ENCODE measurements at places on chromosomes 5 and 9.

DNA sequence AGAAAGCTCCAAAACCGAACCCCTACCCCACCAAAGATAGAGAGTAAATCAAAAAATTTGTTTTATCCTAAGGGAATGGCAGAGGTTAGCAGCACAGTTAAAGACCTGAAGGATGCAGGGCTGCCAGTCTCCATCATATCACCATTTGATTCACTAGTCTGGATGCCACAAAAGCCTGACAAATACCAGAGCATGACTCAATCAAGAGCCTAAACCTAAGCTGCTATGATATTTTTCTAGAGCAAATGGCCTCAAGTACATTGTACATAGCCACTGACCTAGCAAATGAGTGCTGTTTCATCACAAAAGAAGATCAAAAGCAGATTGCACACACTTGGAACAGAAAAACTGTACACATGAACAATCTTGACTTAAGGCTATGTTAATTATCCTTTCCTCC, 48.0 kb downstream of the DPYSL3 start:
- DNase-seq = no peak

- no peak for DNase-seq
Measured at GRCh38 chr9:9216934-9217333, 1395.9 kb downstream of the PTPRD start.

DNA sequence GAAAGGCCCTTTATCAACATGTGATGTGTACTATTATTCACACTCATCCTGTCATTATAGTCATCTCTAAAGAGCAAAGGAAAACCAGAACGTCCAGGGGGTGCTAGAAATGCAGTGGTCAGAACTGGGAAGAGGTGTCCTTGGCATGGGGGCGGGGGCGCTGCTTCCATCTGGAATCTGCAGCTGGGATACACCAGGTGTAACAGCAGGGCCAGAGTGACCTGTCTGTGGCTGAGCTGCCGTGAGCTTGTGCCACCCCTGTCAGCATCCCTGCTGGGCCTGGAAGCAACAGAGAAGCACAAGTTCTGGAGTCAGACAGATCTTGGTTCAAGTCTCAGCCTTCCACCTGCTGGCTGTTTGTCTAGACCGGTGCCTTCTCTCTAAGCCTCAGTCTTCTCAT, 263.3 kb upstream of the MVB12B start:
- DNase-seq = no peak

- DNase-seq = no peak
Measured at GRCh38 chr5:168118042-168118668, 173.3 kb upstream of the WWC1 start.

DNA sequence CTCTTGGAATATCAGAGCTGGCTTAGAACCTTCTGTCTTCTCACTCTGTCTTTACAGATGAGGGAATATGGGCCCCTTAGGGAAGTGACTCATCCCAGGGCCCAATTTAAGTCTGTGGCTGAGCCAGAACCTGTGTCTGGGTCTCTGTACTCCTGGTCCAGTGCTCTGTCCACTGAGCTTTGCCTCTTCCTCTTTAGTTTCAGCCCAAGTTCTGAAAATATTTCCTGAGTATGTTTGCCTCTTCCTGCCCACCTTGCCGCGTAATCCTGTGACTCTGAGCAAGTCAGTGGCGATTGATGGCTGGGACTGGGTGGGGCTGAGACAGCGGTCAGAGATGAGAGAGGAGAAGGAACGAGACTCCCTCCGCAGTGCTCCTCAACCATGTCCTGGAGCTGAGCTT, 7.8 kb downstream of the IER5L start:
- no peak for DNase-seq

- peak; percentile 47 for DNase-seq
Measured at GRCh38 chr5:121726991-121727390, 124.7 kb upstream of the FTMT start.

DNA sequence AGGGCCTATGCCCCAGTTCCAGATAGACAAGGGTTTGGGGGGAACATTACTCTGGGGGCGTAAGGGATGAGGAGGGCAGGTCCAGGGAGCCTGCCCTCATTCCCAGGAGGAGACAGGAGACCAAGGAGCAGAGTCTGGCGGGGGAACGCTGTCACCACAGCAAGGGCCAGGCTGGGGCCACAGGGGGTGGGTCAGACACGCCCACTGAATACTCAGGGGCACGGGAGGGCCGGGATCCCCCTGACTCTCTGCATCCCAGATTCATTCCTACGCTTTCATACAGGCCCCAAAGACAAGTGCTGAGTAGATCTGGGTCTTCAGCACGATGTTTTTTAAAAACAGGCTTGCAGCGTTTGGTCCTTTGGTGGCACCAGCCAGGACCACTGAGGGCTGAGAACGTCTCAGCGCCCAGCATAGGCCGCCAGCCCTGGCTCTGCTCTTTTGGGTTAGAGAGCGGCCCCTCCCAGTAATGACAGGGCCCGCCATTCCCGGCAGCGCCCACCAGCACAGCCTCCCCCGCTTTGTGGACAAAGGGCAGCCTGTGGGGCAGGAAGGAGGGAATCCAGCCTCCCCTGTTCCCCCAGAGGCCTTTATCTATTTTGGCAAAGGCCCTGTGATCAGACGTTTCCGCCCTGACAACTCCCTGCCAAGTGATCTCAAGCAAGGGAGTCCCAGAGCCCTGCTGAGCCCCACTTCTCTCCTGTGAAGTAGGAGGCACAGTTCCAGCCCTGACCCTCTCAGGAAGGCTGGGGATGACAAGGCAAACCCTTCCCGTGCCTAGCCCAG, 24.9 kb downstream of the NEK6 start:
- no peak for DNase-seq

DNA sequence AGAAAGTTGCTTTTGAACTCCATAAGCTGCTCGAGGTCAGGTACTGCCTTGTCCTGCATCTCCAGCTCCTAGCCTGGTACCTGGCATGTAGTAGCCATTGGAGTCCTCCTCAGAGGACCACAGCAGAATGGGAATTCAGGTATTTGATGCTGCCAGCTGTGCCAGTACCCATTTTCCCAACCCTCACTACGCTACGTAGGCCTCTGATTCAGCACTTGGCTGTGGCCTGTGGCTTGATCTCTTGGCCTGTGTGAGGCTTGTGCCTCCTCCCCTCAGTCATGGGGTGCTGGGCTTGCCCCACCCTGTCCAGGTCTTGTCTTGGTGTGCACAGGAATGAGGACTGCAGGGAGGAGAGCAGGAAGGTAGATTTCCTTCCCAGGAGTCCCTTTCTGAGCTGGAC, 11.8 kb downstream of the OTULIN start:
- no peak for DNase-seq

DNA sequence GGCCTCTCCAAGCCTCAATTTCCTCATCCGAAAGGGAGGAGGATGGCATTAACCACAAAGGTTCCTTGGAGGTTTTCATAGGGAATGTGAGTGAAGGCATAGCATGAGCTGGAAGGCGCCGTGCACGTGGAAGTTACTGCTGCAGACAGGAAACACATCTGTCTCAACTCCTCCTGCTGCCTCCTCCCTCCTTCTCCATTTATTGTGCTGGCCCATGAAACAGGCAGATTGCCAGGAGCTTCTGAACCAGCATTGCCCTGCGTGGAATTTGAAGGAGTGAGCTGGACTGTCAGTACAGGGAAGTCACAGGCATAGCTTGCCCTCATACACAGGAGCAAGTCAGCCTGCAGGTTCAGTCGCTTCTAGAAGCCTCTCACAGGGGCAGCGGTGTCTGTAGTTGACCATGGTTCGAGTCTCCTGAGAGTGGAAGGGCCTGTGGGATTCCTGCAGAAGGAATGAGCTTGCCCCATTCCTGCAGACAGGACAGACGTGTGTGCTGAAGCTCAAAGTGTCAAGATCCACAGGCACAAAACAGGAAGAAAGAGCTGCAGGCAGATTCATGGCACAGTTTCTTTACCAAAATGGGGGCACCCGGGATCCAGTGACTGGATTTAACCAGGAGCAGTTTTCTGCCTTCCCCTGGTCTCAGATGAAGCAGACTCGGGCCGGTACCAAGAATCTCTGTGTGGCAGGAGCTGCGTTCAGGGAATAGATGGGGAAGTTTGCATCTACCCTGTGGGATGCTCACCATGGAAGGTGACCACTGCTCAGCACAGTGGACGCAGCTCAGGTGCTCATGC, 48.7 kb upstream of the CTSL start:
- DNase-seq = no peak

DNA sequence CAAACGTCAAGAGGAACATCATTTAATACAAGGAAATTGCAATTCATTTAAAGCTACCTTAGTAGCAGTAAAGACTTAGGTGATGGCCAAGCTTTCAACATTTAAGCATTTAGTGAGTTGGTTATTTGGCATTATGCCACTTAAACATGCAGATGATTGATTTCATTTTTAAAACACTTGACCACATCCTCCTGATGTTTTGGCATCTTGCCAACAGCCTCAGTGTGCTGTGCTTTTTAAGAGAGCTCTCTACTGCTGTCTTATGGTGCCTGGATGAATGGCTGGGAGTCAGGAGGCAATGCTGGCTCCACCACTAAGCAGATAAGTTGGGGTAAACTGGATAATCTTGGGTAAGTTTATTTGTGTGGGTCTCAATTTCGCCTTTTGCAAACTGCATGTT, 364.5 kb downstream of the MAN2A1 start:
- DNase-seq = peak; percentile 23

DNA sequence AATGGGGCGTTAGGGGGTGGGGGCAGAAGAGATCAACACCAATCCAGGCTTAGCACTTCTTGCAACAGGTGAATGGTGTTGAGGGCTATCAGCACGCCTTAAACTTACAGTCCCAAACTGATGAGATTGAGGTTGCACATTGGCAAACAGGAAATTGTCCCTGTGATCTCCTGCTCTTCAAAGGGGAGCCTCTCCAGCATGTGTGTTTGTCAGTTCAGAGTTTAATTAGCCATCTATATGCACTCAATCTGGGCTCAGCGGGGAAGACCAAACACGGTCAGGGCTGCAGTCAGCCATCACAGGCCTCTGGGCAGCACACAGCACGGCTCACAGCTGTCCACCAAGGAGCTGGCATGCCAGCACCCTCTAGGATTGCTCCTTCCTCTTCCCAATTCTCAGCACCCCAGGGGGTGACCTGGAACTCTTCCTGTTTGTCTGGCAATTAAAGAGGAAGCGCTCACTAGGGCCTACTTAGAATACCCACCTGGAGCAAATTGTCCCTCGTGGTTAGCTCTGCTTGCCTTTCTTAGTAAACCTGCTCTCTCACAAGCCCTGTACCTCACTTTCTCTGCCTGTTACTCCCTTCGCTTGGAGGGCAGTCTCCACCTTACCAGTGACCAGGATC, 217.4 kb downstream of the SLIT3 start:
- no peak for DNase-seq

- no peak for DNase-seq
Measured at GRCh38 chr9:133901184-133901835, 90.8 kb downstream of the VAV2 start.

GRCh38 chr9:127369428-127369827, 27.5 kb upstream of the SLC2A8 start:
- no peak for DNase-seq

DNA sequence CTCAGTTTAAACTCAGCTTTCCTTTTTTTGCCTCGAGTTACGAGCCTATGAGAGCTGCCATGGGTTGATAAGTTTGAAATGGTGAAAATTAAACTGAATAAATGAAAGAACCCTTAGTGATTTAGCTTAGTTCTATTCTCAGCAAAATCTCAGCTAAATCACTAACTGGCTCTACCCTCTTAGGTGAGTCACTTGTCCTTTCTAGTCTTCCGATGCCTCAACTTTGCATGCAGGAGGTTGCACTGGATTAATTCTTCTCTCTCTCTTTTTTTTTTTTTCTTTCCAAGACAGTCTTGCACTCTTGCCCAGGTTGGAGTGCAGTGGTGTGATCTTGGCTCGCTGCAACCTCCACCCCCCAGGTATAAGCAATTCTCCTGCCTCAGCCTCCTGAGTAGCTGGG, 83.9 kb downstream of the PAPPA start:
- no peak for DNase-seq

DNA sequence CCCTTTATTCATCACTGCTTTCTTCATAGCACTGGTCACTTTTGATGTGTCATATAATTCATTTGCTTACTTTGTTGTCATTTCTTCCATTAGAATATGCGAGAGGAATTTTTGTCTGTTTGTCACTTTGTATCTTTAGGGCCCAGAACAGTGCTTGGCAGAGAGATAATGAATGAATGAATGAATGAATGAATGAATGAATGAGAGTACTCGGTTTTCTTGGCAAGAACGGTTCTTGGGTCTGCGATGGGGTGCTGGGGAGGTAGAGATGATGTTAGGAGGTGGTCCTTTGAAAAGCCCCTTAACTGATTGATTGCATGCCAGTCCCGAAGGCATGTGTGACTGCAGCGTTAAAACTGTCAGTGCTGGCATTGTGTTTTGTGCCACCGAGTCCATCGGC, 52.4 kb upstream of the LRRTM2 start:
- no peak for DNase-seq

GRCh38 chr9:6153425-6153824, 62.2 kb upstream of the IL33 start:
- DNase-seq = no peak

All from hindlimb muscle (tissue), 1 donor.